Activated naive CD8-positive, alpha-beta T cell treated with anti-CD3 and anti-CD28 coated beads, Interleukin-2, amount 10 ng/mL, durations not matched to agents 7 days and 5 days (primary cell): ENCODE measurements at places on chromosomes 1 and 21. TPM values are rescaled to one million over a fixed set of nuclear protein-coding genes. Genes with fewer than 3 reads are reported as not detected.

The VWA1 gene
- 0.36 TPM for total RNA-seq

The ADGRL4 gene
- total RNA-seq = not detected

The LRRN2 gene
- total RNA-seq = not detected

The GJA8 gene
- not detected for total RNA-seq

The FMO5 gene
- total RNA-seq = 0.60 TPM

The RNU11 gene
- not detected for total RNA-seq

The LEMD1 gene
- total RNA-seq = 1.1 TPM

The WDR64 gene
- 0.58 TPM for total RNA-seq

The FNDC5 gene
- not detected for total RNA-seq

The CNIH3 gene
- total RNA-seq = 2.2 TPM

The RPS8 gene
- total RNA-seq = 1,522 TPM

The SLC37A1 gene
- 25.4 TPM for total RNA-seq

GRCh38 chr1:81437649-81438048, 363.1 kb upstream of the ADGRL2 start:
- DNase-seq = no peak

DNA sequence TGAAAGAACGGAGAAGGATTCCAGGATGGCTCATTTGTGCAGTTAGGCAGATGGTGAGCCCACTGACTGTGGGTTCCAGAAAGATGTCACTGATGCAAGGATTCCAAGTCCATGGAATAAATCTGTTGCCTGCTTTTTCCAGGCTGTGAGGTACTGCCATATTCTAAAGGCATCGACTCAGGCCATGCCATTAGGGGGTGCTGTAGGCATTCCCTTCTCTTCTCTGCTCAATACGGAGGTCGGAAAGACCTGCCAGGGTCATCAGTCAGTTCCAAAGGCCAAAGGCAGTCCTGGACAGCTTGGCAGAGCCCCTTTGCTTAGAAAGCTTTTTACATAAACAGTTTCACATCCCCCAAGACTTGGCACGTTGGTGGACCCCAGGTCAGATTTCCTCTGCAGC, 31.7 kb upstream of the TMEM125 start:
- DNase-seq = peak; percentile 37

- DNase-seq = no peak
Measured at GRCh38 chr1:224433041-224433691, 1.4 kb downstream of the WDR26 start.

DNA sequence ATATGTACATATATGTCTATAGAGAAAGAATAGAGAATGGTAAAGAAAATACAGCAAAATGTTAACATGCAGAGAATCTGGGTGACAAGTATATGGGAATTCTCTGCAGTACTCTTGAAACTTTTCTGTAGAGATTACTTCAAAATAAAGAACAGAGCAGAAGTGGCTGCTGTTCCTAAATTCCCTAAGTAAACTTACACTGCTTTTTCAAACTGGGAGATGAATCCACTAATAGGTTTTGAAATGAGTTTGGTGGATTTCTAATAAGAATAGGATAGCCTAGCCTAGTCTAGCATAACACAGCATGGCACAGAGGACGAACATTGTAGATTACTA, 450 bp upstream of the CR2 start:
- DNase-seq = no peak

DNA sequence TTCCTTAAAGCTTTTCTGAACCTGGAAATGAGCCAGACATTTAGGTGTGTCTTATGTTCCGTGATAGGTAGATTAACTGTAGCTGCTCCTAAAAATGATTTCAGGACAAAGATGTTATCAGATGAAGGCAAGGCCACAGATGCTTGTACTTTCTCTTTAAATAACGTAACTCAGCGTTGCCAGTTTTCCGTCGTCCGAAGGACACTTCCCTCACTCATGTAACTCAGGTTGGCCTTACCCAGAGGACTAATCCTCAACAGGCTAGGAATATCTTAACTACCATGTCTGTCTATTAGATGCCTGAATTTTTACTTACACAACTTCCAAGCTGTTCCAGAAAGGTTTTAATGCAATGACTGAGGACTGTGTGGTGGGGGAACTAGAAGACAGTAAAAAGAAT, 35.4 kb upstream of the FAM89A start:
- DNase-seq = no peak

DNA sequence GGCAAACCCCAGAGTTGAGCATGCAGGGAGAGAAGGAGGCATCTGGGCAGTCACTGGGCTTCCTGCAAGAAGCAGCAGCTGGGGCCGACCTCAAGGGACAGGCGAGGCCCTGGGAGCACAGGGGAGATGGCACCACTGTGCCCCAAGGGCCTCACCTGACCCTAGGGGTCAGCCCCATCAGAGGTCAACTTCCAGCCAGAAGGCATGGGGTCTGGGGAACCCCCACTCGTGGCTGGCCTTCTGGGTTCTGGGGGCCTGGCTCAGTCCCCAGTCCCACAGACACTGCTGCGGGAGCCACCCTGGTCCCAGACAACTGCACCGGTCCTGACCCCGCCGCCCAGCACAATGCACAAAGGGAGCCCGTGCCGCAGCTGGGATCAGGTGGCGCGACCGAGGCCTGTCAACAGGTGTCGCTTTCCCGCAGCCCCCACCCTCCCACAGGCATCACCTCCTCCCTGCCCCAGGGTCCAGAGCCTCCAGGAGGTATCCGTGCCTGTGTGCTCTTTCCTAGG, 6.2 kb downstream of the WNT9A start:
- no peak for DNase-seq

DNA sequence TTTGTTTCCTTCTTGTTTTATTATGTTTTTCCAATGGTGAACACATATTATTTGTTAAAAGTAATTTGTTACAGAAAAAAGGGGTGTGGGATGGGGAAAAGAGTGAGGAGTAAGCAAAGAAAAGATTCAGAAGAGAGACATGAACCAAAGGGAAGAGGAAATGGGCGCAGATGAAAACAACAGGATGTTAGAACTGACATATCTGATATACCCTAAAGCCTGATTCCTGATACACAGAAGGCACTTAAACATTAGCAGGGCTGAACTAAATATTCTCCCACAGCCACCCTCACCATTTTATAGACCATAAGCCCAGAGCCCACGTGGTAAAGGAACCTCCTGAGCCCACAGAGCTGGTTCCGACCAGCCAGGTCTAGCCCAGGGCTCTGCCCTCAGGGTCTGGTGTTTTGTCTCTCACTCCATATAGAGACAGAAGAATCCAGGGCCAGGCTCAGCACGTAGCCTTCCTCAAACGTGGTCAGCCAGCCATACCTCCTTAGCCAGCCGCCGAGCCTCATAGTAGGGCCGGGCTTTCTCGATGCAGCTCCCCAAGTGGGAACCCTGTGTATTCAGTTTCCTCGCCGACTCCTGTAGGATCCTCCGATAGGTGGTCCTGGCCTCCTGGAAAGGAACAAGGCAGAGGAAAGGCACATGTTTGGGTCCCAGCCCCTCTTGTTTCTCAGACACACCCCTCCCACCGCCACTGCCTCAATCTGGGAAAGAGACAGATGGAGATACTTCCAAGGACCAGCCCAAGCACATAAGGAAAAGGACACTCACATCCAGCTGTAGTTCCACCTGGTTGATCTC, 9.5 kb downstream of the SH3BP5L start:
- DNase-seq = no peak

DNA sequence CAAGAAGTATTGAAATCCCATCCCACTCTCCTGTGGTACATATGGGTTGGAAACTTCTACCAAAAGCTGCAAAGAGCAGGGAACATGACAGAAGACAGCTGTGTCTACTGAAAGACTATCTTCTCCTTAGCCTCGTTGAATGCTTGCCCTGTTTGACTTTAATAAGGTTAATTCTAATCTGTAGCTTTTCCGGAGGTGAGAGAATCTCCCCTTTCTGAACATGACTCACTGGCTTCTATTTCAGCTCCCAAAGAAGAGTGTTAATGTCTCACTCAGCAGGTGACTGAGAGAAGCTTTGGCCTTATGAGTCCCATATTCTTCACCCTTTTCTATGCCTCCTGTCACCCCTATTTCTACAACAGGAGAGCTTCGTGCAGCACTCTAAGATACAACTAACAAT, 88.3 kb downstream of the HHIPL2 start:
- no peak for DNase-seq

GRCh38 chr1:22517956-22518355, 45.3 kb upstream of the EPHA8 start:
- DNase-seq = no peak

GRCh38 chr1:151837197-151837596, 2.4 kb downstream of the C2CD4D start:
- DNase-seq = no peak

GRCh38 chr21:16402752-16403151, 673.0 kb downstream of the USP25 start:
- DNase-seq = no peak

- DNase-seq = no peak
Measured at GRCh38 chr1:228507961-228508652, 20.9 kb downstream of the RNF187 start.

DNA sequence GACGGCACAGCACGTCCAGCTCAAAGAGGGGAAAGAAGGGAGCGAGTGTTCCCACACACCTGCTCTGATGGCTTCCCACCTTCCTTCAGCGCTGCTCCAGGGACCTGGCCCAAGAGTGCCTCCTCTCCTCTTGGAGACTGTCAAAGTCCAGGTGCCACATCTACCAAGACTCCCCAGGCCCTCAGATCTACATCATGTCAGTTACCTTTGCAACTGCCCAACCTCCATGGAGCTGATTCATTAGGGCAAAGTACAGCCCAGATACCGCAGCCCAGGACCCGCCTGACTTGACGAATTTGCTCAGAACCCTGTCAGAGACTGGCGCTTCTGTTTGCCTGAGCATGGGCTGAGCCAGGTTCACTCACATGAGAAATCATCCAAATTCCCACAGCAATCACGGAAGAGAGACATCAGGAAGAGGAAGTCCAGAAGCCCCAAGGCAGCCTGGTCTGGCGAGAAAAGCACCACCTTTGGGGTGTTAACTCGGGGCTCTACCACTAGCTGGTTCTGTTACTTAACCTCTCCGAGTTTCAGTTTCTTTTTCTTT, at the start of gene SEC16B:
TSS of gene SEC16B (minus strand) at position 234 of the 547 bp plus-strand sequence. CDS start 2,077 bp downstream, outside the sequence.
- no peak for DNase-seq

DNA sequence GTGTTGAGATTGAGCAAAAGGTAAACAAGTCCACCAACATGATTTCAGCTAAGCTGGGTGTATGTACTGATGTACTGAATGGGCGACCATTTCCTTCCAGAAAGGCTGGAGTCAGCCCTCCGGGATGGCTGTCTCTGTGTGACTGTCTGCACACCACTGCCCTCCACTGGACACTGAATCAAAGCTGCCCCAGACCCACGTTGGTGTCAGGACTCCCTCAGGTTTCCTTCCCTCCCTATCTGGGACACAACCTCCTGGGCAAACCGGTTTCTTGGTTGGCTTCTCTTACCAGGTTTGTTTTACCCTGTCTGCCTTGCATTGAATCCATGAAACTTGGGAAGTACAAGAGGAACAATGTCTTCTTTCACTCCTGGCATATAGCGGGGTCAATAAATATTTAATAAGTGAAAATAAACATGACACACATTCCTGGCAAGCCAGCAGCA, 5.3 kb upstream of the SRP9 start:
- DNase-seq = no peak

DNA sequence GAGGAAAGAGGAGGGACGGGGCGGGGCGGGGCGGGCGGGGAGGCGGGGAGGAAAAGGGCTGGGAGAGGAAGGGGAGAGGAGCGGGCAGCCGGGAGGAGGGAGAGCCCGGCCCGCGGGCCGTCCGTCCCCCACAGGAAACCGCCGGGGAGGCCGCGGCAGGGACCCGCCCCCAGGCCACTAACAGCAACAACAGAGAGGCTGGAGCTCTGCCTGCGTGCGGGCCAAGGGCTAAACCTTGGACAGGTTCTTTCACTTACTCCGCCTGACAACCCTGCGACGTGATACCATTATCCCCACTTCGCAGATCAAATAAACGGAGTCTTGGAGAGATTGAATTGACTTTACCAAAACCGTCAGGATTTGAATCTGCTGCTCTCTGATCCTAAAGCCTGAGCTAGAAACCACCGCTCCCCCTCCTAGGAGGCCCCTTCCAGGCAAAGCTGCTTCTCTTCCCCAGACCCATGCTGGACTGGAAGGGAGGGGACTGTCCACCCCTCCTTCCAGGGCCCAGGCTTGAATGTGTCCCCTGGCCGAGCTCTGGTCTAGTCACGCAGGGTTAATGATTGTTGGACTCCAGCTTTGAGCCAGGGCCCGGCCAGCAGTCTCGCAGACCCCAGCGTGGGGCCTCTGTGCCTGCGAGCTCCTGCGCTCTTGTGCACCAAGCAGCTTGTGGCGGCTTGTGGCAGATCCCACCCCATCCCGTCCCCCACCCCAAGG, at the start of gene EVA1B:
TSS of gene EVA1B (minus strand) at position 10 of the 717 bp plus-strand sequence. CDS start 608 bp downstream, outside the sequence.
- DNase-seq = peak; percentile 72

GRCh38 chr21:39667353-39667891, 54.7 kb downstream of the B3GALT5 start:
- no peak for DNase-seq

GRCh38 chr1:194477908-194478307, 1291.5 kb upstream of the B3GALT2 start:
- DNase-seq = no peak

- no peak for DNase-seq
Measured at GRCh38 chr1:65470766-65471165, 50.3 kb downstream of the LEPR start.

GRCh38 chr1:16139473-16139962, 16.4 kb downstream of the EPHA2 start:
- no peak for DNase-seq

DNA sequence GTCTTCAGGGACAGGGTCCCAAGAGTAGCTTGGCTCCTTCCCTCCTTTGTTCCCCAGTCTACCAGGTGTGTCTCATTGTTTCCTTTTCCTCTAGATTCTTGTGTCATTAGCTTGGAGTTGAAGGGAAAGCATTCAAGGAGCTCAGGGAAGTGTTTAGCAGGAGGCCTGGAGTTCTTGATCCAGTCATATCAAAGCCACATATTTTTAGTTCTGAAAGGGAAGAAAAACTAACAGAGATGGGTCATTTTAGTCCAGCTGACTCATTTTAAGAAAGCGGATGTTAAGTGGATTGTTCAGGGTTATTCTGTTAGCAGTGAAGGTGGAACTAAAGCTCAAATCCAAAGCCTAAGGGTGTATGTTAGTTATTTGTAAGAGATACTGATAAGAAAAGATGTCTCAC, 721 bp downstream of the C1orf54 start:
- no peak for DNase-seq

DNA sequence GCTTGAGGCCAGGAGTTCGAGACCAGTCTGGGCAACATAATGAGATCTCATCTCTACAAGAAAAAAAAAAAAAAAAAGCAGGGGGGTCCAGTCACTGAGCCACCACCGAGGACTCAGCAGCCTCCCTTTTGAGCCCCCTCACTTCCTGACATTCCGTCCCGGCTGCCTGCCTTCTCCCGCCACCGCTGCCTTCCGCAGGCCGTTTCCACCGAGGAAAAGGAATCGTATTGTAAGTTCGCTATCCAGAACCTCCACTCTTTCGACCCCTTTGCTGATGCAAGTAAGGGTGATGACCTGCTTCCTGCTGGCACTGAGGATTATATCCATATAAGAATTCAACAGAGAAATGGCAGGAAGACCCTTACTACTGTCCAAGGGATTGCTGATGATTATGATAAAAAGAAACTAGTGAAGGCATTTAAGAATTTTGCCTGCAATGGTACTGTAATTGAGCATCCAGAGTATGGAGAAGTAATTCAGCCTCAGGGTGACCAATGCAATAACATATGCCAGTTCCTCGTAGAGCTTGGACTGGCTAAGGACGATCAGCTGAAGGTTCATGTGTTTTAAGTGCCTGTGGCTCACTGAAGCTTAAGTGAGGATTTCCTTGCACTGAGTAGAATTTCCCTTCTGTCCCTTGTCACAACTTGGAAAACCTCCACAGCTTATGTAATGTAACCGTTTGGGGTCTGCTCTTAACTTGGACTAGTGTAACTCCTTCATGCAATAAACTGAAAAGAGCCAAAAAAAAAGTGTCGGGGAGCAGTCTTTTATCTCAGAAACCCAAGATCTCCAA, 55.6 kb downstream of the GLUL start:
- no peak for DNase-seq

GRCh38 chr1:25862785-25863485, 3.7 kb upstream of the AUNIP start:
- DNase-seq = no peak
